ENCODE measurements at places on chromosomes 2 and 18.

GRCh38 chr2:106189325-106189724 is 4.8 kb downstream of the UXS1 start:
- no peak for DNase-seq

DNA sequence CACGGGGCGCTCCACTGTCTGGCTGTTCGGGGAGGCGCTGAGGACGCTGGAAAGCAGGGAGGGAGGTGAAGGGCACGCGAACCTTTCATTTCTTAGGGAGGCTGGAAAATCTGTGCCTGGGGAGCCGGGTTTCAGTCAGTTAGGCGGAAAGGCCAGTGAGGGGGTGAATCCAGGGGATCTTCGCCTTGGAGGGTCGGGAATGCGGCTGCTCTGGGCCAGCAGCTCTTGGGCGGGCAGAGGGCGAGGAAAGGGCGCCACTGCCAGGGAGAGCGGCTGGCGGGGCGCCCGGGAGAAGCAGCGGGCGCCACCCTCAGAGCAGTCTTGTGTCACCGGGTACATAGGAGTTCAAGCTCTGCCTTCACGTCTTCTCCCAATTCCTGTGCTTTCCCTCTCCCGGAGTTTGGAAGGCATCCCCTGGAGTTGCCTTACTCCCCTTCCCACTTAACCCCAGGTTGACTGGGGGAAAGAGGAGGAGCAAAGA is 1.4 kb downstream of the CCDC85A start:
- no peak for DNase-seq

GRCh38 chr2:24438106-24438505 is 52.9 kb upstream of the NCOA1 start:
- no peak for DNase-seq

DNA sequence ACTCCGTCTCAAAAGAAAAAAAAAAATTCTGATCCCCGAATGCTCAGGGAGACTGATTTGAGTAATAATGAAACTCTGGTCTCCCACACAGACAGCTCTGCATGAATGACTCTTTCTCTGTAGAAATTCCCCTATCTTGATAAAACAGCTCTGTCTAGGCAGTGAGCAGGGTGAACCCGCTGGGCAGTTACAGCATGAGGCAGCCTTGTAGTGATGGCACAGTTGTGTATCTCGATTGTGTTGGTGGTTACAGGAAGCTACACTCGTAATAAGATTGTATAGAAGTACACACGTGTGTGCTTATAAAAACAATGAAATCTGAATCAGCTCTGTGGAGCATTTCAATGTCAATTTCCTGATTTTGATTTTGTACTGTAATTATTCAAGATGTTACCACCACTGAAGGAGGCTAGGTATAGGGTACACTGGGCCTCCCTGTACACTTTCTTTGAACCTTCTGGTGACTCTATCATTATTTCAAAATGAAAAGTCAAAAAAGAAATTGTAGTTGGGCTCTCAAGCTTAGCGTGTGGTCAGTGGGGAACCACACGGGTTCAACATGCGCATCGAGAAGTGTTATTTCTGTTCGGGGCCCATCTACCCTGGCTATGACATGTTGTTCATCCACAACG is 34.9 kb upstream of the ATP8B1 start:
- DNase-seq: no peak

- no peak for DNase-seq
Observed at GRCh38 chr2:86172610-86173009, 22.7 kb downstream of the IMMT start.

DNA sequence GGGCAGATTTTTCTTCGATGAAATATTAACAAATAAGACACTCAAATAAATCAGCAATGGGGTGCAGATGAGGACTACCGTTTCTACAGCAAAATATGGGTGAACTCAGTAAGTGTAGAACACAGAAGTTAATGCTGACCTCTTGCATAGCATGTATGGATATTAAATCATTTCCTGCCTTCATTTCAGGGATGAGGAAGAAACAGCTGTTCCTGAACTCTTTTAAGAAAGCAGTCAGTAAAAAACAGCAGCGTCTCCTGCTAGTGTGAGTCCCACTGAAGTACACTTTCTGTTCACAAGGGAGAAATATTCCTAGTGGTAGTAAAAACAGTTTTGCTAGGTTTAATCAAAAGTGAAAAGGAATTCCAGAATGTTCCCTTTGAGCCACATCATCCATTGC is 379.0 kb downstream of the ZEB2 start:
- no peak for DNase-seq

DNA sequence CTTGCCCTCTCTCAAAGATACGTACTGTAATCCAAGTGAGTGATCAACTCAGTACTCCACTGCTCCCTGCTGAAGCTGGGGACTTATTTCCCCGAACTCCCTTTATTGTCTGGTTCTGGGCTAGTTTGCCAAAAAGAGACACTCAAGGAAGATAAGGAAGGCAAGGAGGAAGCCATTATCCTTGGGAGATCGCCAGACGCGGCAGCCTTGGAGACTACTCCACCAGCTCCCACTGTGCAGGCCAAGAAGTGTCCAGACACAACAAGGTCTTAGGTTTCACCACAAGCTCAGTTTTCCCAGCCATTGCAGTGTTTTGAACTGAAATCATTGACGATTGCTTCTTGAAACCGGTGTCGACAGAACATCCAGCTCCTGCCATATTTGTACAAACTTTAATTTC is 439.6 kb upstream of the UBE2E3 start:
- no peak for DNase-seq

DNA sequence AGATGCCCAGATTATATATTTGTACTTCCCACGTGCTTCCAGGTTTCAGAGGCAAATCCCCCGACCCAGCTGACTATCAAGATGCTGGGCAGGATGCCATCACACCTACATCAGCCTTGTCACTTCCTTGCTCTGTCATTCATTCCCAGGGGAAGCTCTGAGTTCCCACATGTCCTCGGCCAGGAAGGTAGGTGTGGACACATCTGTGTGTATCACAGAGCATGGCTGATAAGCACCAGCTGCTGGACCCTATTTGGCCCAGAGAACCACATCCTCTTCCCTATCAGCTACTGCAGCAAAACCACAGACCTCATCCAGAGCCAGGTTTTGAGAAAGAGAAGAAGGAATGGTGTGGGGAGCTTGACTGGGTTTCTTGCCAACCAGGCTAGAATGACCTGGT is 31.9 kb upstream of the ITGA6 start:
- no peak for DNase-seq

GRCh38 chr18:78753240-78753639 is 226.4 kb upstream of the SALL3 start:
- DNase-seq: no peak

DNA sequence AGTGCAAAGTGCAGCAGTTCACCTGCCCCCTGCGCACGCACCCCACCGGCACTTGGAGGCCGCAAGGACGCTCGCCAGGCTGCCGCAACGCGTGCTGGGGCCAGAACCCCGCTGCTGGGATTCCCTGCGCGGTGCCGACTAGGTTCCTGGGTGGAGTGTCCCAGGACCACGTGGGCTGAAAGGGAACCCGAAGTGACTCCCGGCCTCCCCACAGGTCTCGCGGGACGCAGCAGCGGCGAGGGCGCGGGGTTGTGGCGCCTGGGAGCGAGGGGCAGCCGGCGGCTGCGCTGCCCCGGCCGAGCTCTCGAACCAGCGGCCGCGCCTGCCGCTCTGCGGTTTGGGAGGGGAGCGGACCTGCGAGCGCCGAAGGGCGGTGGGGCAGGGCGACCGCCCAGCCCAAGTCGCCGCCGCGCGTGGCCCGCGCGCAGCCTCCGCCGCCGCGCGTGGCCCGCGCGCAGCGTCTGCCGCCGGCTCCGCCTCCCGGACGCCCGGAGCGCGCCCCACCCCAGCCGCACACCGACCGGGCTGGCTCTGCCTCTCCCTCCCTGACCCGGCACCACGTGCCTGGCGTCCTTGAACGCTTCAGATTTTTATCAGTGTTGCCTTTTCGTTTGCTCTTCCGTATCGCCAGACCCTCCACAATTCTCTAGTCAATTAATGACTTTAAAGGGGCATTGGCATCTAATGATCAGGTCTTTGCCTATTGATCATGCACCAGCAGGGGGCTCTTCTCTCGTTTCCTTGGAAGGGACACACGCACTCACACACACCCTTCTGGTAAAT is at the start of gene FTCDNL1:
Gene FTCDNL1, minus strand, starts transcription at position 475 of the 783 bp plus-strand sequence. CDS start 2,230 bp downstream, outside the sequence.
- peak; percentile 20 for DNase-seq

- DNase-seq: no peak
Observed at GRCh38 chr2:71498261-71498701, 44.9 kb downstream of the DYSF start.
